Stimulated activated CD8-positive, alpha-beta memory T cell treated with anti-CD3 and anti-CD28 coated beads, Interleukin-4, amount 100 ng/mL, for 1 hour (primary cell): ENCODE measurements at places on chromosomes 1 and 21.

DNA sequence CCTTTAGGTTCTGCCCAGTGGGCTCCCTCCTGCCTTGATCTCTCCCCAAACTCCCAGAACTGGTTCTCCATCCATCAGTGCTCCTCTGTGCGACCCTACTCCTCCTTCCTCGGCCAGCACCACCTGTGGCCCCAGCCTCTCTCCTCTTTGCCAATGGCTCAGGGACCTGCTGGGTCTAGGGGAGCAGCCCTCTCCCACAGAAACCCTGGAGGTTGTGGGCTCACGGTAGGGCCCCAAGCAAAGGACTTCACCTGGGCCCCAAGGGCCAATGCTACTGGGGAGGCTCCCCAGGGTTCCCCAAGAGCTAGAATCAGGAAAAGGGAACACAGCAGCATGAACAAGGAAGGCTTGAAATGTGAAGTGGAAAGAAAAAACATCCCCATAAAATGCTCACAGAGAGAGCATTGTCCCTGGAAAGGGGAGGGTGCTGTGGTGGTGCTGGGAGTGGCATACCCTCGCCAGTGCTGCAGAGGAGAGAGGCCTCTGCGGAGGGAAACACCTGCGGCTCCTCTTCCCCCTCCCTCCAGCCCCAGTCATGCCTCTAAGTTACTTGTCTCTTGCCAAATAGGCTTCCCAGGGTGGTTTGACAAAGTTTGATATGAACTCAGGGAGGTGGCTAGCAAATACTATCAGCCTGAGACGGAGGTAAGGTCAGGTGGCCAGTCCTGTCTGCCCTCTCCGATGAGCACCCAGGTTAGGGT is 2.5 kb downstream of the TMEM63A start:
- no peak for DNase-seq

GRCh38 chr1:116067566-116067890 is 43.7 kb upstream of the MAB21L3 start:
- no peak for DNase-seq

- no peak for DNase-seq
Observed at GRCh38 chr21:46215436-46216131, 13.0 kb downstream of the LSS start.

GRCh38 chr1:184514447-184514846 is 127.6 kb downstream of the C1orf21 start:
- DNase-seq, result no peak

- DNase-seq, result no peak
Observed at GRCh38 chr1:59071289-59071688, 225.6 kb upstream of the FGGY start.

DNA sequence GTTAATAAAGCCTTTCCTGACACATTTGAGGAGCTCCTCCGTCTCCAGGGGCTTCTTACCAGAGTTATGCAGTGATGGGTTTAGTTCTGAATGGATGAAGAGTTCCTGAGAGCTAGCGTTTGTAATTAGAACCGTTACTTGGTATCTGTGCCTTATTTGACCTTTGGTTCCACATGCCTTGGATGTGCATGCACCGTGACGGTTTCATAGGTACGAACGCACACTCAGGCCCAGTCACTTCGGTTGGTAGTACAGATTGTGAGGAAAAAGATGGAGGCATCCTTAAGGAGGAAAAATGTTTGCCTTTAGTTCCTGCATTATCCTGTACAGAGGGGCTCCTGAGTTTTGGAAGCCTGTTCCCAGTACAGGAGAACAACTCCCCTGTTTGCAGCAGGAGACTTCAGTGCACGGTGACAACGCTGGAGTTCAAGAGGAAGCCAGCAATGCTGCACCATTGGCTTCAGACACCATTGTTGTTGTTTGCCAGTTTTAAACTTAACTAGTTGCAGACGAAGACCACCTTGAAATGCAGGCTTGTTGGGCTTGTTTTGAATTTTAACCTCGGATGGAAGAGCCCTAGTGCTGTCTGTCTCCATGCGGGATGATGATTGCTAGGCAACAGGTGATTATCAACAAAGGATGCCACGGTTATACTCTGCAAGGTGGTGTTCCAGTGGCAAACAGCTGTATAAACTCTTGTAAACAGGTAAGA is 8.2 kb downstream of the RBM15 start:
- DNase-seq, result no peak
